ENCODE measurements at places on chromosomes 12 and 14.

GRCh38 chr12:143964-144649 is 69.8 kb downstream of the SLC6A12 start:
- no peak for DNase-seq

DNA sequence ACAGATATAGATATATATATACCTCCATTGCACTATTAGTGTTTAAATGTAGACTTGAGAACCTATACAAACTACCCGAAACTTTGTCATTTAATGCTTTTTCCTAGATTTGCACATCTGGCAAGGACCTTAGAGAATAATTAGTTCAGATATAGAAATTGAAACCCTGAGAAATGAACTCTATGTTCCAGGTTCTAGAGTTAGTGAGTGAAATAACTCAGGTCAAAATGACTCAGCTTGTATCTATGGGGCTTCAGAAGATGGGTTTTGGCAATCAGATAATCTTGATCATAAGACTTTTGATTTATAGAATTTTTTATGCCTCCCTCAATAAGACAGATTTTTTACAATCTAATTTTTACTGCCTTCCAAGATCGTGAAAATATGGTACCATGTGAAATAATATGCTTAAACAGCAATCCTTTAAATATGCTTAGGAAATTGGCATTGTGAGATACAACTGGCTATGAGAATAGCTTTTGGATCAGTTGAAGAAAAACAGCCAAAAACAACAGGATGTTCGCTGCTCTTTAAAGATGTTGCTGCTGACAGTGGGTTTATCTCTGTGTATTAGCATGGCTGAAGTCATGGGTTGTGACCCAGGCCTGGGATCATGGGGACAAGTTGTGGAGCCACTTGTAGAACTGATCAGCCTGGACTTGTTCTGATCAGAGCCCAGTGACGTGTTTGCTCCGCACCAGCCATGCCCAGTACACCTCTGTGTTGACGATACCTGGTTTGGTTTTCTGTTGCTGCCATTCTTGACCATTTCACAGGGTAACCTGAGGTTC is 63.6 kb downstream of the TTLL5 start:
- DNase-seq, result no peak

- no peak for DNase-seq
Measured at GRCh38 chr12:95002754-95003153, 743 bp downstream of the NDUFA12 start.

- DNase-seq, result no peak
Measured at GRCh38 chr14:58557242-58557641, 80.5 kb upstream of the DACT1 start.

- no peak for DNase-seq
Measured at GRCh38 chr12:52235822-52236361, 2.8 kb downstream of the KRT7 start.

- DNase-seq, result peak; percentile 54
Measured at GRCh38 chr12:96061864-96062453, 26.6 kb upstream of the LTA4H start.

DNA sequence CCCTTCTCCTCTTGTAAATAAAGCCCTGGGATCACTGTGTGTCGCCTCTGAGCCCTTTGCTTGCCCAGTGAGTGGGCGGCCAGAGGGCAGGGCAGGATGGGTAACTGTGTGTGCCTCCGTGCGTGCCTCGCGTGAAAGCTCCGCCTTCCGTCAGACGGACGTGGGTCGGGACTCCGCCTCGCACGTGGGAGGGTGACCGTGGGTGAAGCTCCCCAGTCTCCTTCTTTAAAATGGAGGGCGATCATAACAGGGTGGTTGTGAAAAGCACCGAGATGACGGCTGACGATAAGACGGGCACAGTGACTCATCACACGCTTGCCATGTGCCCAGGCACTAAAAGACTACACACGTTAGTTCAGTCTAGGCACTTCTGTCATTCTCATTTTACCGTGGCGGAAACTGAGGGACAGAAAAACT is 9.2 kb downstream of the PHB2 start:
- DNase-seq, result no peak

DNA sequence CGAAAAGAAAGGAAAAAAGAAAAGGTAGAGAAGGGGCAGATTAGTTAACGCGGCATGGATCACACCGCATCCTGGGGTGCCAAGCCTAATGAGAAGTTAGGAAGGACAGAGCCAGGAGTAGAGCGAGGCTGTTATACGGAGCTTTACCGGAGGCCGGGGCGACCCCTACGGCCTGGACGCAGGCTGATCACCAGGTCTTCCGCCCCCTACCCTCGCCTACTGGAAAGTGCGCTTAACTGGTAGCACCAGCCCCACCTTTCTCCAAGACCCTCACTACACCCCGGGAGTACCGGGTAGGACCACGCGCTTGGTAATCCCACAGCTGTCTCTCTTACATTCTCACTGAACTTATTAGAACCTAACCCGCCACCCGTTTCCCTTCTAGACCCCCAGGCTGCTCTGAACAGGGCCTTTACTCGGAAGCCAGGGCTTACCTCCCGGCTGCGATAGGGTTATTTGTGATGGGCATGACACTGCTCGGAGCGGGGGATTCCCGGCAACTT is 33.8 kb downstream of the WBP11 start:
- DNase-seq, result no peak

DNA sequence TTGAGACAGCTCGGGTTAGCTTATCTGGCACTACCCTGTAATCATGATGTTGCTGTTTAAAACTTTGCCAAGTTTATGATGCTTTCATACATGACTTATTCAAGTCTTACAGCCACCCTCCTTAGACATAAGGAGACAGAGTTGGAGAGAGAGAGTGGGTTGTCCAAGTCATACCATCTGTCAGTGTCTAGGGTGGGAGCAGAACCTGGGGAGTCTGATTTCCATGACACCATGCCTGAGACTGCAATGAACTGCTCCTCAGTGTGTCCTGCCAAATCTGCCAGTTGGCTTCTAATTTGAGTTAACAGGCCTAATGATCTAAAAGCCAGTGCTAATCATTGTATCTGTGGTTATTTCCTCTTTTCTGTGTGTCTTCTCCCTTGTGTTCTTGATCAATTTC is 43.7 kb upstream of the PHC1 start:
- DNase-seq, result no peak

- DNase-seq, result no peak
Measured at GRCh38 chr14:70887207-70887681, 20.0 kb upstream of the PCNX1 start.

DNA sequence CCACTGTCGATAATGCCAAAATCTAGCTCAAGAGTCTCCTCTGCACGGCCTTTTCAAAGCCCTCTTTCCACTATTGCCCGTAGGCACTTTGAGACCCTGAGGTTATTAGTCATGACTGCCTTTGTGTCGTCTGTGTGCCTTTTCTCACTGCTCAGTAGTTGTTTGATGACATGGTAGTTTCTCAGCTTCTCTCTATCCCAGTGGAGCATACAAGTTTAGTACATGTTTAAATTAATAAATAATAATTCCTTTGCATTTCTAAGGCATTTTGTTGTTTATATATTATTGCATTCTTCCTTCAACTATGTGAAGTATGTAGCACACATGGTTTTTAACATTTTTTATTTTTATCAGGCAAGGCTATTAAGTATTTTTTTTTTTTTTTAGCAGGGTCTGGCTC is 458.1 kb downstream of the PCNX1 start:
- no peak for DNase-seq

GRCh38 chr12:31589598-31589903 is 1.4 kb downstream of the DENND5B start:
- no peak for DNase-seq

GRCh38 chr12:11962860-11963259 is 107.9 kb upstream of the BCL2L14 start:
- no peak for DNase-seq

Data from forelimb muscle (tissue), 1 donor.